Stimulated activated CD4-positive, alpha-beta T cell treated with anti-CD3 and anti-CD28 coated beads, Interleukin-12 subunit alpha, Interleukin-12 subunit beta, amount 100 ng/mL, for 24 hours (primary cell): ENCODE measurements at places on chromosomes 2 and 18.

- no peak for DNase-seq
Measured at GRCh38 chr2:238845583-238846377, 2.1 kb upstream of the TWIST2 start.

- DNase-seq, result no peak
Measured at GRCh38 chr18:7953095-7953958, 386.2 kb downstream of the PTPRM start.

DNA sequence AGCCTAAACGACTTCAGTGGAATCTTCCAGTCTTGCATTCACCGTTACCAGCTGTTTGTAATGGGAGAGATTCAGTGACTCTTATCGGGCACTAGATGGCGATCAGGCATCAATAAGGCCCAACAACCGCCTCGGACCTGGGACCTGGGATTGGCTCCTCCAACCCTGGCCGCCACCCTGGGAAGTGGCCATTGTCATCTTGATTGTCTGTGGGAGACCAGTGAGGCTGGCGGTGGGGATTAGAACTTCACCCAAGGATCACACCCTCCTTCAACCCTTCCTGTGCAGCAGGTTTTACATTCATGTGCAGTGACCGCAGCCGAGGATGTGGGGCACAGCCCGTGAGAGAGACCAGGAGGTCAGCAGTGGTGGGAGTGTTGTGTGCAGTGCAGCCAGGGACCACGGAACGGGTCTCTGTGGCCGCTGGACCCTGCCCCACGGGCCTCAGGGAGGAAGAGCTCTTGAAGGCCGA lies 85.3 kb downstream of the SPP2 start:
- peak; percentile 34 for DNase-seq

GRCh38 chr2:242022550-242023290 lies 153.2 kb downstream of the RTP5 start:
- no peak for DNase-seq

GRCh38 chr18:36309436-36310391 lies 12.2 kb downstream of the FHOD3 start:
- no peak for DNase-seq

DNA sequence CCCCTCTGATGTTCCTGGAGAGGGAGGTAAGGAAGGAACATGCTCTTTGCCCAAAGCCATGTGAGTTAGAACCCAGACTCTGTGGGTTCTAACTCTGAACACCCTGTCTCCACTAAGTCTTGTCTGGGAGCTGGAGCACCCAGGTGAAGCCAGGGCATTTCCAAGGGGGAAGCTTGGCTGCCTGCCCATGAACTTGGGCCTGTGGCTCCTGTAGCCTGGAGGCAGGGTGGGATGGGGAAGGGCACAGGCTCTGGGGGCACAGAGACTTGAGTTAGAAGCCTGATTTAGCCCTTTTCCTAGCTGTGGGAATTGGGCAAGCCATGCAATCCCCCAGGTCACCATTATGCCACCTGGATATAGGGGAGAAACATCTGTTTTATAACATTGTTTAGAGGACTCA lies 65.2 kb downstream of the LBH start:
- no peak for DNase-seq

DNA sequence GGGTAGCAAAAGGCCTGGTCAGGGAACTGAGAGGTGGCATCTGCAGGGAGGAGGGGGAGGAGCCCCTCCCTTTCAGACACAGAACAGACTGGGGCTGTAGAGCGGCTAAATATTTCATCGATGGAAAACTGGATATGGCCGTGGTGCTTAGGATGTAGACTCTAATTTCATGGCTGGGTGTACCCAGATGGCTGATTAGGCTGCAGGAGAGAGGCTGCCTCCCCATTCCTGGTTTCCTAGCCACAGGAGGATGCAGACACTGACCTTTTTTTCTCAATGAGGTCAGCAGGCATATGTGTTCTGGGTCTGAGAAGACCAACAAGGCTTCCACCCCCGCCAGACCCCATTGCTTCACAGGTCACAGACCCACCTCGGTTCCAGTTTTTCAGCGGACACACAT lies 79.3 kb upstream of the STPG4 start:
- no peak for DNase-seq
